Upper lobe of right lung (tissue), 1 donor: ENCODE measurements at places on chromosomes 11 and 22.

GRCh38 chr22:28091486-28091885 is 172.4 kb upstream of the PITPNB start:
- H3K27me3 ChIP-seq, result no peaks in the 10 kb centered on the region
- DNase-seq, result no peak

DNA sequence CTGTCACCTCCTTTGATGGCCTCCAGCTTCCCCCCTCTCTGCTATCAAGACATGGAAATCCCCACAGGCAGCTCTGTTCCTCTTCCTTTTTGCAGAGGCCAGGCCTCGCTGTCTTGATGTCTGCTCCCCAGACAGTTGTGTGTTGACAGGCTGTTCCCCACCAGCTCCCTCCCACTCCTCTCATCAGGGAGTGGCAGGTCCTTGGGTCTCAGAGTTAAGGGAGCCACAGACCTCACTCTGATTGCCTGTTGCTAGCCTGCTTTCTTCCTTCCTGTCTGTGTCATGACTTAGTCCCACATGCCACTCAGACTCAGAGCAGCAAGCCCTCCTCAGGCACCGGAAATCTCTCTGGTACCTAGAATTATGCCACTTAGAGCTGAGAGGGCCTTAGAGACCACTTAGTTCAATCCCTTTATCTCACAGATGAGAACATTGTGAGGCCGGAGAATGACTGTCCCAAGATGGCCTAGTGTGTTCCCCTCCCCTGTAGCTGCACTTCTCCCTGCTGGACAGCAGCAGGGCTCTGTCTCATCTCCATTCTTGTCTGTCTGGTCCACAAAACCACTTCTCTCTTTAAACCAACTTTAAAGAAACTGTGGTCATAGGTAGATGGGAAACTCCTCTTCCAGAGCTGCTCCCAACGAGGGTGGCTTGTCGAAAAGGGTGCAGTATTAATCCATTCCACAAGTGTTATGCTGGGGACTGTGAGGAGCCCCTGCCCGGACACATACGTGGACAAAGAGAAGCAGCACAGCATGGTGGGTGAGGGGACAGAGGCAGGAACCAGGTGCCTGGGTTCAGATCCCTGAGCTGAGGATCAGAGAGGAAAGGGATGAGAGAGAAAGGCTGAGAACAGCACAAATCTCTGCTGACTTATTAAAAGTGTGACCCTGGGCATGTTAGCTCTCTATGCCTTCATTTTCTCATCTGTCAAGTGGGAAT is 4.2 kb downstream of the AMPD3 start:
- H3K36me3 ChIP-seq, result peaks cover 20% of the 10 kb centered on the region
- H3K4me1 ChIP-seq, result peaks cover 19% of the 10 kb centered on the region
- H3K27ac ChIP-seq, result peak overlapping the region; percentile 2
- no peak overlapping the region for H3K4me3 ChIP-seq

- no peaks in the 10 kb centered on the region for H3K36me3 ChIP-seq
- no peaks in the 10 kb centered on the region for H3K4me1 ChIP-seq
- H3K27ac ChIP-seq, result no peak overlapping the region
- no peaks in the 10 kb centered on the region for H3K27me3 ChIP-seq
- no peak overlapping the region for H3K4me3 ChIP-seq
- no peak for DNase-seq
Observed at GRCh38 chr11:121793291-121793690, 322.7 kb downstream of the BLID start.

DNA sequence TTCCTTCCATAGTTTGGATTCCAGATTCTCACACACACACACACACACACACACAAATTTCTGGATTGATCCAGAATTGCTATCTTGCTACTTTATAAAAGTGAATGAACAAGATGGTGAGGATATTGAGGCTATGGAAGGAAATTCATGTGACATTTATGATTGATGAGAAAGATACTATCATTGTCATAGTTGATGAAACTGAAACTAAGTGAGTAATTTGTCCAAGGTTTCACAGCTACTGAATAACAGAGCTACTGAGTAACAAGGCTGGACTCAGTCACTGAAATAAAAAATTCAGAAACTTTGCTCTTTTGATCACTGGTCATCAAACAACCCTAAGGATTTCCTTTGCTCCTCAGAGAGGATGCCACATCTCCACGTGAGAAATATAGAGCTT is 16.2 kb downstream of the OR5D16 start:
- no peaks in the 10 kb centered on the region for H3K4me1 ChIP-seq
- DNase-seq, result no peak
- H3K4me3 ChIP-seq, result no peak overlapping the region
- H3K36me3 ChIP-seq, result no peaks in the 10 kb centered on the region
- no peak overlapping the region for H3K27ac ChIP-seq

GRCh38 chr11:65491614-65492386 is 7.0 kb upstream of the MALAT1 start:
- peak; percentile 86 for DNase-seq
- H3K27me3 ChIP-seq, result no peaks in the 10 kb centered on the region
- H3K36me3 ChIP-seq, result no peaks in the 10 kb centered on the region

DNA sequence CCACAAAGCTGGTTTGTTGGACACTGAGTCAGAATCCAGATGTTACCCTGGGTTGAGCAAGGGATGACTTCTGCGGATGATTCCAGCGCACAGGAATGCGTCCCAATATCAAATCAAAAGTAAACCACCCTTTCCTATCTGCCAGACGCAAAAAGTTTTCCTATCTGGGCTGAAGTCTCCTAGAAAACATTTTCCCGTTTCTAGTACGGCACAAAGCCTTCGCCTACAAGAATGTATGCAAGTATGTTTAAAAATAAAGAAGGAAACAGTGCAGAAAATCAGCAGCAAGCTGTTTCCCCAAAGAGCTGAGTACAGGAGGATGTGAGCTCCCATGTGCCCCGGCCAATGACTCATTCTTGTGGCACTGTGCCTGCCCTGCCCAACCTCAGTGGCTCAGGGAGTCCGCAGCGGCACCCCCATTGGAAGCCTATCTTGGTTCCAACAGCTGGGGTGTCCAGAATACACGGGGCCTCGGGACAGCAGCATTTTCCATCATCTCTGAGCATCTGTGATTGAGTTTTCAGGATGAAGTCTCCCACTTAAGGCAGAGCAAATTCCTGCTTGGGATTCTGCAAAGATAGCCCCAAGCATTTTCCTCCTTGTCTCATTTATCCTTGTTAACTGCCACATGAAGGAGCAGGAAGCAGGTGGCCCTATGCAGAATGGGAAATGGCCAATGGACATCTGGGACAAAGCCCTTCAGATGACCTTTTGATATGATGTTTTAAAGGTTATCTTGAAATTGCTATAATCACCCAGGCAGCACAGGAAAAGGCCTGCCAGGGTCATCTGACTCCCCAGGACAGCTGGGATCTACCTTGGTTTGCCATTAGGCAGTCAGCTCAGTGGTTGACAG is 17.5 kb downstream of the KCNJ5 start:
- H3K4me3 ChIP-seq, result no peak overlapping the region
- no peaks in the 10 kb centered on the region for H3K27me3 ChIP-seq
- no peak overlapping the region for H3K27ac ChIP-seq
- H3K4me1 ChIP-seq, result peaks cover 40% of the 10 kb centered on the region
- no peaks in the 10 kb centered on the region for H3K36me3 ChIP-seq

DNA sequence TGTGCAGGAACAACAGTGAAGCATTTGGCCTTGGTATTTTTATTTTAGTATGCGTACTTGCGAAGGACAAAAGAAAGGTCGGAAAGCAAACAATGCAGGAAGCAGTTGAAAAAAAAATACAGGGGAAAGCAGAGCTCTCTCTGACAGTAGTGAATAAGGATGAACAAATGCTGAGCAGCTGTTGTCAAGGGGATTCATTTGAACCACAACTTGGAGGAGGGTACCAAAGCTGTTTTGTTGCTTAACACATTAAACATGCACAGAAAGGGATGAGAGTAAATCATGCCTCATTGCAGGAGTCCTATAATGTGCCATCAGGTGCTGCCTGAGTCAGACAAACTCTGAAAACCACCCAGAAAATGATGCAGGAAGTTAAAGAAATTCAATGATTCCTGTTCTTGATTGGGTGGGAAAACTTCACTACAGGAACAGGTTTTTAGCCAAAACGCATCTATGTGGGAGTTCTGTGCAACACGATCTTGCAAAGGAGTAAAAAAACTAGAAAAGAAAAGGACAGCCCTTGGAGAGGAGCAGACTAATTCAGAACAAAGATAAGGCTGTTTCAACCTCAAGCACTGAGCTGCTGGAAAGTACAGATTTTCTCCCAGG is 2113.5 kb downstream of the LRRC4C start:
- no peak overlapping the region for H3K27ac ChIP-seq
- H3K4me1 ChIP-seq, result no peaks in the 10 kb centered on the region
- H3K36me3 ChIP-seq, result no peaks in the 10 kb centered on the region
- no peak overlapping the region for H3K4me3 ChIP-seq

DNA sequence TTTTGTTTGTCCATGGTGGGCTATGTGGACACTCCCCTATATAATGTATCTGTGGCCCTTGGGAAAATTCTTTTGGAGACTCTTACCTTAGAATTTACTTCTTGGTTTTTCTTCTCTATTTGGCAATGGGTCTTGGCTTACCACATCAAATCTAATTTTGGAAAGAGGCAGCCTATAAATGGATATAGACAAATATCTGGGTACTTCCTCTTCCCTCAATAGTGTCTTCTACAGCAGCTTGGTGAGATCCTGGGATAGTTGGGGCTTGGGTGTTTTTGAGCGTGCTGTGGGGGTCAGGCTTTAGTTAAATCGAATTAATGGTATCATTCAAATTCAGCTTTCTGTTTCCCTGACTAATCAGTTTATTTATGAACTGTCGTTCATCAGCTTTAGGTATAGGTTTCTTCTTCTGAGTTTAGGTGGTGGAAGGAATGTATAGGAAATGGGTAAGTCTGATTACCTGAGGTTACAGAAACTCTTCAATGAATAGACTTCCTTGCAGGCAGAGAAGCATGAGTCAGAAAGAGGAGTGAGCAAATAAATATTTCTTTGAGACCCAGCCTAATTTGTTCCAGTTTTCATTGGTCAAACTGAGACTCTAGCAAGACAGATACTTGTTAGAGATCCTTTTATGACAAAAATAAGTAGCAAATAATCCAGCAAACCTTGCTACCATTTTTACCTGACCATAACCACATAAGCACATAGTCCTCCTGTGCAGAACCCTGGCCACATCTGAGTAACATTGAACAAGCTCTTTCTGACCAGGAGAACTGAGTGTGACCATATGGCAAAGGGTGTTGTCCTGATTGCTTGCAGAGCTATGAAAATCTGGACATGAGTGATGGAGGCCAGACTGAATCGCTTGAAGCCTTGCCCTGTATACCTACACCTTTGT is 68.6 kb upstream of the SORL1-AS1 start:
- no peak for DNase-seq
- H3K4me1 ChIP-seq, result peaks cover 6% of the 10 kb centered on the region
- peaks cover 9% of the 10 kb centered on the region for H3K36me3 ChIP-seq
- no peak overlapping the region for H3K4me3 ChIP-seq
- no peaks in the 10 kb centered on the region for H3K27me3 ChIP-seq

- no peaks in the 10 kb centered on the region for H3K27me3 ChIP-seq
- peaks cover 42% of the 10 kb centered on the region for H3K4me1 ChIP-seq
- peak; percentile 86 for DNase-seq
- H3K27ac ChIP-seq, result peak overlapping the region; percentile 99
Observed at GRCh38 chr11:10807493-10808234, 1.1 kb downstream of the EIF4G2 start.

GRCh38 chr22:38276166-38276565 is 3.4 kb upstream of the TMEM184B start:
- no peaks in the 10 kb centered on the region for H3K36me3 ChIP-seq
- H3K4me1 ChIP-seq, result peaks cover 16% of the 10 kb centered on the region
- no peaks in the 10 kb centered on the region for H3K27me3 ChIP-seq
- H3K27ac ChIP-seq, result no peak overlapping the region

- H3K27ac ChIP-seq, result no peak overlapping the region
- no peak for DNase-seq
- no peak overlapping the region for H3K4me3 ChIP-seq
- no peaks in the 10 kb centered on the region for H3K4me1 ChIP-seq
Observed at GRCh38 chr11:115893461-115894099, 389.4 kb upstream of the CADM1 start.

DNA sequence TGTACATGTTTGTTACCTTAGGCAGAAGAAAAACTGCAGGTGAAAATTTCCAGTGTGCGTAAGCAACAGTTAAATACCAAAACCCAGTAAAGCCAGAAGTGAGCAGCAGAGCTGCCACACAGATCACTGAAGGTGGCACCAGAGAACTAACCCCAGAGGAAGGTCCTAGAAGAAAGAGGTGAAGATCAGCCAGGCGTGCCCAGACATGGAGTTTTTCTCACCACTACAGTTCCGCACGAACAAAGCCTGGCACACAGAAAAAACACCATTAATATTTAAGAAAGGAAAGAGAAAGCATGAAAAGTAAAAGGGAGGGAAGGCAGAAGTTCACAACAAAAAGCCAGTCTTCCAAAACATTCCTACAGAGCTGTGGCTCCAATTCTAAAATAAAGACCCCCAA is 60.7 kb downstream of the STK33 start:
- no peak for DNase-seq
- no peaks in the 10 kb centered on the region for H3K4me1 ChIP-seq
- H3K27me3 ChIP-seq, result no peaks in the 10 kb centered on the region
- H3K27ac ChIP-seq, result no peak overlapping the region
- no peaks in the 10 kb centered on the region for H3K36me3 ChIP-seq

- H3K4me3 ChIP-seq, result no peak overlapping the region
- peaks cover 11% of the 10 kb centered on the region for H3K4me1 ChIP-seq
- no peaks in the 10 kb centered on the region for H3K36me3 ChIP-seq
- no peak overlapping the region for H3K27ac ChIP-seq
Observed at GRCh38 chr11:111663820-111664219, 61.6 kb downstream of the SIK2 start.

DNA sequence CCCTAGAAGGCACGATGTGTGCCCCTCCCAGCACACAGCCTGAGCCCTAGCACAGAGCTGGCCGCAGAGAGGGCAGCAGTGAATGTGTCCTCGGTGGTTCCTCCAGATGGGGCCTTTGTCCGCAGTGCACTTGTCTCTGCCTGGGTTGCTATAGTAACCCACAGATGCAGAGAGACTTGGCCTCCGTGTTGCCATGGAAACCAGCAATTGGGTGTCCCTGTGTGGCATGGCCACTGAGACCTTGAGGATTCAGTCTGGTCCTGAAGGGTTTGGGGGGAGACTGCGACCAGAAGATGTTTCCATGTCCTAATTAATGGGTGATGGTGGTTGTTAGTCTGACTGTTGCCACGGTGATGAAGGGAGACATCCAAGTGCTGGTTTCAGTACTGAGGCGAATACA is 42.6 kb upstream of the TUB start:
- DNase-seq, result no peak
- no peaks in the 10 kb centered on the region for H3K4me1 ChIP-seq
- no peak overlapping the region for H3K4me3 ChIP-seq
- no peak overlapping the region for H3K27ac ChIP-seq
- no peaks in the 10 kb centered on the region for H3K36me3 ChIP-seq
- no peaks in the 10 kb centered on the region for H3K27me3 ChIP-seq

- no peak for DNase-seq
- H3K4me1 ChIP-seq, result no peaks in the 10 kb centered on the region
- H3K27me3 ChIP-seq, result no peaks in the 10 kb centered on the region
- no peak overlapping the region for H3K27ac ChIP-seq
Observed at GRCh38 chr11:90779098-90779497, 556.2 kb upstream of the CHORDC1 start.
